ENCODE measurements at places on chromosomes 7 and 10. TPM values are rescaled to one million over a fixed set of nuclear protein-coding genes. Genes with fewer than 3 reads are reported as not detected.

ELN gene
- 646 TPM for total RNA-seq

DNA sequence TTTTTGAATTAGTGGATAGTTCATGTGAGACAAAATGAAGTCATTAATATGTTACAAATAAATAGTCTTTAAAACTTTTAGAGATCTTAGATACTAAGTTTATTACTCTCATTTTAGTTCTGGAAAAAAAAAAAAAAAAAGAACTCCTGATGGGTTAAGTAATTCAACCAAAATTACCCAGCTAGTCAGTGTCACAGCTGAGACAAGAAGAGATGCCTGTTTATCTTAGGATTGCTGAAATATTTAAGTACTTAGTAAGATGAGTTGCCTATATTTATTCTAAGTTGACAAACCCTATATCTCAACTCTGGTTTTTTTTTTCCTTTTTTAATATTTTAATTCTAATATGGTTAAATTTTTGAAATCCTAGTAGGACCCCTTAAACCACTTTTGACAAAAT is 781.0 kb upstream of the LRRN3 start:
- H3K36me3 ChIP-seq: no peaks in the 10 kb centered on the region
- no peak overlapping the region for H3K4me3 ChIP-seq
- no peak for DNase-seq
- H3K4me1 ChIP-seq: no peaks in the 10 kb centered on the region

DNA sequence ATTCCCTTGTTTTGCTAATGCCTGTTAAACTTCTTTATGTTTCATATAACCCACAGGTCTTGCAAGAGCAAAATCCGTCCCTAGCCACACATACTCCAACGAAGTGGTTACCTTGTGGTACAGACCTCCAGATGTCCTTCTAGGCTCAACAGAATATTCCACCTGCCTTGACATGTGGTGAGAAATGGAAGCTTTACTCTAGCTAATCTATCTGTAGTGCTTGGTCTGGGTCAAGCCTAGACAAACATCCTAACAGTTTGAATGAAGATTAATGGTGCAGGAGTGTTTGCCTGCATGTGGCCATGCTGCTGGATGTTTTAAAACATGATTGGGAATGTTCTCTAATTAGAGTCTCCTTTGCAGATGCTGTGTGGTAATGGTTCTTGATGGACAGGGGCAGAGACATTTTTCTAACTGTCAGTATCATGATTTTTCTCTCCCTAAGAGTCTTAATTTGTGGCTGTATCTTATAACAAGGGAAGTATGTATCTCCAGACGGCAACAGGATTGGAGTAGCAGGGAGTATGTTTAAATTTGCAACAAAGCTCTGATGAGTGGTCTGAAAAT is 308.5 kb upstream of the FZD1 start:
- no peaks in the 10 kb centered on the region for H3K27me3 ChIP-seq
- no peak for DNase-seq
- no peak overlapping the region for H3K27ac ChIP-seq
- no peak overlapping the region for H3K4me3 ChIP-seq
- peaks cover 22% of the 10 kb centered on the region for H3K4me1 ChIP-seq
- peaks cover 3% of the 10 kb centered on the region for H3K36me3 ChIP-seq

DNA sequence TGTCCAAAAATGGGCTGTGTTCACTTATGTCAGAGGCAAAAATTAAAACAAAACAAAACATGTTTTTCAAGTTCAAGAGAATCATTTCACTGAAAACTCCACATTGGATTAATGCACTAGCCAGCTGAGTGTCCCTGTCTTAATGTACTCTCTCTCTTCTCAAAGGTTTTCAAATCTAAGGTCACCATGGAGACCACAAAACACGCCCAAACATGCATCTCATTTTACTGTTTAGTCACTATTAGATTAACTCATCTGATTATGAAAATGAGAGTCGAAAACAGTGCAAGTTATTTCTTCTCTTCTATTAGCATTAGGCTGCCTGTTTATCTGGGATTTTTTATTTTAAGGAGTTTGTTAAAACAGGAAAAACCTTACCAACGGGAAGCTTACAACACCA is 70.8 kb upstream of the ASAH2 start:
- H3K27me3 ChIP-seq: no peaks in the 10 kb centered on the region
- H3K4me3 ChIP-seq: no peak overlapping the region
- peaks cover 32% of the 10 kb centered on the region for H3K4me1 ChIP-seq
- H3K36me3 ChIP-seq: no peaks in the 10 kb centered on the region
- no peak overlapping the region for H3K27ac ChIP-seq

EGR2 gene
- total RNA-seq: 0.26 TPM

DNA sequence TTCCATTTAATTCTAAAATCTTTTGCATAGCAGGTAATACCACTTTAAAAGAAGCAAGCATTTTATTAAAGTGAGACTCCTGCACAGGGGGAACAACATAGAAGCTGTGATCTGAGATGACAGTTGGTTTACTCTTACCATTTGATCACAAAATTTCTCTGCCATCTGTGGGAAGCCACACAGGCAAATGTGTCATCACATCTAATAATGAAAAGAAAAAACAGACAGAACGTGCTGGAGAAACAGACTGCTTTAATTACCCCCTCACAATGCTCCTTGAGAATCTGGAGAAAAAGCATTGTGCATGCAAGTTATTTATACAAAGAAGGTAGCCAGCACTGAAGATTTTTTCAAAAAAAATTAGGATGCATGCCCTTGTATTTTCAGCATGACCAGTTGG is 165.2 kb upstream of the PTER start:
- no peaks in the 10 kb centered on the region for H3K4me1 ChIP-seq
- H3K27ac ChIP-seq: no peak overlapping the region
- peak; percentile 4 for DNase-seq
- H3K27me3 ChIP-seq: no peaks in the 10 kb centered on the region

LDB1 gene
- total RNA-seq: 60.1 TPM

DNA sequence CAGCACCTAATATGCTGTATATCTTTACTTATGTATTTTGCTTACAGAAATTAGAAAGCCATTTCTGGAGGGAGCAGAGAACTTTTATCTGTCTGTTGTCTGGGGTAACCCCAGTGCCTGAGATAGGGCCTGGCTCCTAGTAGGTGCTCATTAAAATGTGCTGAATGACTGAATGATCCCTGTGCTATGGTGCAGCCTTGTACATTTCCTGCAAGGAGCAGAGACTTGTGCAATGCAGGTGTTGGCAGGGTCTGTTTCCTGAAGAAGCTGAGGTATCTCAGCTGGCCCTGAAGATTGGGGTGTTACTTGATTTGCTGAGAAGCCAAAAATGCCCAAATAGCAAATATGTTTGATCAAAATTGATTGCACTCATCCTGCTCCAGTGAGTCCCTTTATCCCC is 65.5 kb downstream of the RAMP3 start:
- no peaks in the 10 kb centered on the region for H3K36me3 ChIP-seq
- DNase-seq: no peak
- H3K4me3 ChIP-seq: no peak overlapping the region
- H3K27me3 ChIP-seq: no peaks in the 10 kb centered on the region
- no peaks in the 10 kb centered on the region for H3K4me1 ChIP-seq

- H3K27me3 ChIP-seq: no peaks in the 10 kb centered on the region
- H3K4me3 ChIP-seq: no peak overlapping the region
- H3K4me1 ChIP-seq: peaks cover 24% of the 10 kb centered on the region
- H3K27ac ChIP-seq: peak overlapping the region; percentile 68
Observed at GRCh38 chr10:21334891-21335696, 190.4 kb downstream of the SKIDA1 start.

STX1A gene
- total RNA-seq: 8.3 TPM

DNA sequence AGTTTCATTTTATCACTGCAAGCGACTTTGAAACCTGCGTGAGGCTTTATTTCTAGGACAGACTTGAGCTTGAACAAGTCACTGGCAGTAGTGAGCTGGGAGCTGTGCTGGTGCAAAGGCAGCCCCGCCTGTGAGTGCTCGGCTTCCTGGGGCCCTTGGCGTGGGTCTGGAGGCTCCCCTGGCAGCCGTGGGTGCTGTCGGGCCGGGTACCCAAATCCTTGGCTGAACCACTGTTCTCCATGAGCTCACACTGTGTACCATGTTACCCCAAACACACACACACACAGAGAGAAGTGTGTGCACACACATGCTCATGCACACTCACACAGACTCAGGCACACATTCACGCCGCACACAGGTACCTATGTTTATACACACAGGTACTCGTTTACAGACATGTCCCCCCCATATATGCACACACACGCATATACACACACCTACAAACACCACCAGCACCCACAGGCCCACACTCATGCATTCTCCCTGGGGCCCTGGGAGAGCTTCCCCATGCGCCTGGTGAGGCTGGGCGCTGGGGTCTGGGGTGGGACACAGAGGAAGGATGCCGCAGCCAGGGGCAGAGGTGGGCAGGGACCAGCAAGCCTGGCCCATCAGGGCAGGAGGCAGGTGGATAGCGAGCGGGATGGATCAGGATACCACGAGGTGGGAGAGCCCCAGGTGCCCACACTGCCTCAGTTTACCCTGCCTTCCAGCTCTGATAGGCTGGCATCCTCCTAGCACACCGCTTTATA is 158.8 kb downstream of the ADARB2 start:
- H3K4me1 ChIP-seq: no peaks in the 10 kb centered on the region
- no peak overlapping the region for H3K27ac ChIP-seq
- H3K27me3 ChIP-seq: peaks cover 33% of the 10 kb centered on the region

DNA sequence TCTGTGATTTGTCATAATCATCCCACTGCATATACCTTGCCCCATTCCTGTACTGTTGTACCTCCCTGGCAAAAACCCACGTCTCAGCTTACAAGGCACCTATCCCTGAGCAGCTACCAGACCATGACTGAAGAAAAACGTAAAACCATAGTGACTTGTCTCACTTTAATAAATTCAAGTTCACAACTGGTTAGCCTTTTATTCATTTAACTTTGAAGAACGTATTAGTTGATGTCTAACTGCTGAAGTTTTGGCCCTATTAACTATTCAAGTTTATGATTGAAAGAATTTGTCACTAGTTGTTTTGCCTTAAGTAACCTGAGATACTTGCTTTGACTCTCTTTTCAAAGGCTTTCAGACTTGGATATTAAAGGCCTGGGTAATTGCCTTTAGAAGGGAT is 59.7 kb downstream of the GALNT11 start:
- no peaks in the 10 kb centered on the region for H3K27me3 ChIP-seq
- no peak for DNase-seq
- H3K36me3 ChIP-seq: no peaks in the 10 kb centered on the region
- no peaks in the 10 kb centered on the region for H3K4me1 ChIP-seq
- no peak overlapping the region for H3K27ac ChIP-seq

GRCh38 chr7:6279937-6280336 is 7.5 kb upstream of the CYTH3 start:
- H3K4me3 ChIP-seq: no peak overlapping the region
- no peaks in the 10 kb centered on the region for H3K36me3 ChIP-seq
- no peak for DNase-seq
- no peak overlapping the region for H3K27ac ChIP-seq
- no peaks in the 10 kb centered on the region for H3K27me3 ChIP-seq
- H3K4me1 ChIP-seq: no peaks in the 10 kb centered on the region

- DNase-seq: no peak
- H3K27me3 ChIP-seq: no peaks in the 10 kb centered on the region
- H3K36me3 ChIP-seq: no peaks in the 10 kb centered on the region
Observed at GRCh38 chr7:45162943-45163691, 5.5 kb downstream of the RAMP3 start.

DNA sequence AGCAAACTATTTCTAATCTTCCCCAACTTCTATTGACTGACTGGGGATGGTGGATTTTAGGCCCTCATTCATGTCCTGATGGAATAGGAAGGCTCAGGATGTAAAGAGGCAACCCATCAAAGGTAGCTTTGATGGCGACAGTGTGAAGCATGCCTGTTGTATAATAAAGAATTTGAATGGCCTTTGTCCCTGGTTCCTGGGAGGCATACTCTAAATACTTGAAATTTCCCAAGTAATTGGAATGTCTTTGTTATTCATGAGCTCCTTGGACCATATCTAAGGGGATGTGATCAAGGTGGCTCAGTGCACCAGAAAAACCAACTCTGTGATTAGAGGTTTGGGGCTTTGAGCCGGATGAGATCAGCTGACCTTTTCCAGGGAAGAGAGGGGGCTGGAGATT is 264.5 kb upstream of the NEBL start:
- no peak overlapping the region for H3K27ac ChIP-seq
- DNase-seq: no peak
- no peak overlapping the region for H3K4me3 ChIP-seq
- no peaks in the 10 kb centered on the region for H3K36me3 ChIP-seq
- H3K4me1 ChIP-seq: no peaks in the 10 kb centered on the region

NUTM2E gene
- not detected for total RNA-seq

- peaks cover 48% of the 10 kb centered on the region for H3K4me1 ChIP-seq
- H3K27ac ChIP-seq: peak overlapping the region; percentile 58
- no peaks in the 10 kb centered on the region for H3K27me3 ChIP-seq
- DNase-seq: no peak
- H3K36me3 ChIP-seq: no peaks in the 10 kb centered on the region
Observed at GRCh38 chr10:32367793-32368453, 21.0 kb upstream of the EPC1 start.

GRCh38 chr10:118939211-118940007 is 90.1 kb upstream of the NANOS1 start:
- no peaks in the 10 kb centered on the region for H3K36me3 ChIP-seq
- no peak overlapping the region for H3K4me3 ChIP-seq
- no peak for DNase-seq
- H3K4me1 ChIP-seq: no peaks in the 10 kb centered on the region

KIAA1217 gene
- 12.0 TPM for total RNA-seq

DNA sequence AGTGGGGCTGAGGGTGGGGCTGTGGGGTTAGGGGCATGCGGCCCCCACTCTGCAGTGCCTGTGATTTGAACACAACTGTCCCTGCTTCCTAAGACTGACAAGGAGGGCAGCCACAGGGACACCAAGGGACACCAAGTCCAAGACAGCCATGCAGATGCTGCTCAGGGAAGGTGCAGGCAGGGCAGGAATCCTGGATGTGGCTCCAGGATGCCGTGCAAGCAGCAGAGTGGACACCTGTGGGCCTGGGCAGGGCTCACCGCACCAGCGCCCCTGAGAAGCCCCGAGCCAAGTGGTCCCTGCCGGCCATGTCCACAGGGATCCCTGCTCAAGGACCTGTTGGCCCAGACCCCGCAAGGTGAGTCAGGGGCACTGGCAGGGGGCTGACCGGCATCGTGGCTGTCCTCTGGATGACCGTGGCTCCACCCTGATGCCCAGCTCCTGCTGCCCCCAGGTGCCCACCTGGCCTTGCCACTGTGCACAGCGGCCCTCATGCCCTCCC is 58.5 kb downstream of the STK32C start:
- no peak overlapping the region for H3K27ac ChIP-seq
- no peaks in the 10 kb centered on the region for H3K27me3 ChIP-seq
- DNase-seq: no peak
- no peak overlapping the region for H3K4me3 ChIP-seq

SFTPD gene
- 0.83 TPM for total RNA-seq

Data from esophagus muscularis mucosa (tissue), 4 donors.